ENCODE measurements at places on chromosomes 6 and 20.

DNA sequence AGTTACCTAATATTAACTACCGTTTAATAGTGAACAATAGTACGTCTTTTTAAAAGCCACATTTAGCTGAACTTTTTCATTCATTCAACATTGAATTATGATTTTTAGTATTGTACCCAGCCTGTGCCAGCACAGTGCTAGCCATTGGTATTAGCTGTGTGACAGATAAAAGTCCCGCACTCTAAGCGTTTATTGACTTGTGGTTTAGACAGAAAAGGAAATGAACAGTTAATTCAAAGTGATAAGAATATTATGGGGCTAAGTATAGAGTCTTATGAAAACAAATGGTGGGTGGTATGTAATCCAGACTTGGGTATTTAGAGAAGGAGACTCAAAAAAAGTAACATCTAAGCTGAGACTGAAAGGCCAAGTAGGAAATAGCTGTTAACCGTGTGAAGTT is 202.3 kb downstream of the RPS12 start:
- no peak for DNase-seq

DNA sequence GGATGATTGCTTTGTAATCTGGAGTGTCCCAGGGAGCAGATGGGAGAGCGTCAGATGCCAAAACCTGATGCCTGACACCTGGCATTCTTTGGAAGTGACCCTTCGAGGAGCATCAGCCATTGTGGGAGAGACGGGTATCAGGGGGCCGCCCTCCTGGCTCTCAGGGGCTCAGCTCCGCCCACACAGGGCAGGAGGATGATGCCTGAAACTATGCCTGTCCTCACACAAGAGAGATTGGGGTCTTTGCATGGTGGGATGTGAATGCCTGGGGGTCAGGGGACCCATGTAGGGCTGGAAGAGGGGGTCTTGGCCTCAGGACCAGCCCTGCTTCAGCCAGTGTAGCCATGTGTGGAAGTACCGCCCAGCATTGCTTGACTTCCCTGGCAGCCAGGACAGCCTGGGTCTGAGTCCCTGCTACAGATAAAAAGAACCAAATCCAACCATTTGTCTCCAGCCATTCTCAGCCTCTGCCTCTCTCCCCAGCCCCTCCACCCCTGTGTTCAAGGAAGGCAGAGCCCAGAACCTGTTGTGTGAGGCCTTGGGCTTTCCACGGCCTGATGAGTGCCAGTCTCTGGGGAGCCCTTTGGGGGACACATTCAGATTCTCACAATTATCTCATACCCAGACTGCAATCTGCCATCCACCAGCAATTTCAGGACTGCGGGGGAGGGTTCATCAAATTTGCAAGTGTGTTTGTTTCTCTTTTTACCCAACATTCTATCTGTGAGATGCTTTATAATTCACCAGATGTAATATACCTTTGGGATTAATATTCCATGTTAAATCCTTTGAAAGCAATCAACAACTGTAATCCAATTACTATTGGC is 371.2 kb downstream of the PREX1 start:
- no peak for DNase-seq

GRCh38 chr20:44448753-44449546 is 26.7 kb upstream of the TTPAL start:
- no peak for DNase-seq

- DNase-seq: no peak
Observed at GRCh38 chr6:4482461-4482860, 293.7 kb upstream of the CDYL start.

DNA sequence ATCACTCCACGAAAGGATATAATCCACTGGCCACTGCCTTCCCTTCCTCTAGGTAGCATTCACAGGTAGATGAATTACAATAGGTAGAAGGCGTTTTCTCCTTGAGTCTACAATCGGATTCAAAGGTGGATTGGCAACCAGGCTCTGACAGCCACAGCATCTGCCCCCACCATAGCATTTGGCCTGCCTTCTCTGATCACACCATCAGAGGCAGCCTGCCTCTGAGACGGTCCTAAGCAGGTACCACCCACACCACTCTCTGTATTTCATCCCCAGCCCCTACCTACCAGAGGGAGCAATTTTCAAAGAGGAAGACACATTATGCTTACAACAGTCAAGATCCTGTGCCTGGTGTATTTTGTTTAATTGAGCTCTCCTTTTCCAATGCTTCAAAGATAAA is 210.5 kb upstream of the SPTLC3 start:
- DNase-seq: no peak

DNA sequence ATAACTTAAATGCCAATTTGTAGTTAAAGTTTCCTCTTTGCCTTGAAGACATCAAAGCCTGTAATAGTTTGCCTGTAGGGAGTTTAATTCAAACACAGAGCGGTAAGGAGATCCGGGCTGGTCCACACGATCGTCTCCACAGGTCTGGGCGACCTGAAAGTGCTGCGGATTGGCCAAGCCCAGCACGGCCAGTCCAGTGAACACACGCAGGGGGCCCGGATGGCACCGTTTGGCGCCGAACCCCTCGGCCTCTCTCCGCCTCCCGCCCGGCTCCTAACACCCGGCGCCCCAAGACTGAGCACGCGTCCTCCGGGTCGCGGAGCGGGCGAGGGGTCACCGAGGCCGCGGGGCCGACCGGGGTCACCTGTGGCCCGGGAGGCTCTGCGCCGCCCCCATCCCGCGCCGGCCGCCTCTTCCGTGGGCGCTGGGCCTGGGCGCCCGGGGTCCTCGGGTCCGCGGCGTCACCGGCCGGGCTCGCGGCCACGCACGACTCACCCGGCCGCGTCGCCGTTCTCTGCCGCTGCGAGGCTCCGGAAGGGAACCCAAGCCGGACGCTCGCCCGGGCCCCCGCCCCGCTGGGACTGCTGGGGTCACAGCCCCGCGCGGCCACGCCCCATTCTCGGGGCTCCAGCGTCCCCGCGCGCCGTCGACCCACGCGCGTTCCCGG is 481 bp downstream of the SERPINB6 start:
- DNase-seq: peak; percentile 19

- no peak for DNase-seq
Observed at GRCh38 chr6:164795056-164795815, 514.2 kb downstream of the C6orf118 start.

- no peak for DNase-seq
Observed at GRCh38 chr6:87808005-87808757, 106.1 kb upstream of the AKIRIN2 start.

- DNase-seq: no peak
Observed at GRCh38 chr20:8457978-8458377, 325.9 kb downstream of the PLCB1 start.

DNA sequence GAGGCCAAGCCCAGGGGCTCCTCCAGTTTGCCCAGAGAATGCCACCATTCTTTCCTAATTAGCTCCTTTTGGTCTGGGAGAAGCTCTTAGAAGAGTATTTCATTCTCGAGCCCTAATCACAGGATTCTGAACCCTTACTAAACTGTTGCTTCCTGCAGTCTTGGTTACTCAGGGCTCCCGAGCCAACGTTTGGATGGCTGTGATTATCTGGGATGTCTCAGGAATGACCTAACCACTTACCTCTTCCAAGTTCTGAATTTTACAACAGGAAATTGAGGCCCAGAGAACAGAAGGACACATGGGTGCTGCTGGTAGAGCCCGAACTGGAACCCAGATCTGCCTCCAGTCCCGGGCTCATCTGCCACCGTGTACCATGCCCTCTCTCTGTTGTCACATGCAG is 22.2 kb upstream of the PNPLA1 start:
- no peak for DNase-seq

DNA sequence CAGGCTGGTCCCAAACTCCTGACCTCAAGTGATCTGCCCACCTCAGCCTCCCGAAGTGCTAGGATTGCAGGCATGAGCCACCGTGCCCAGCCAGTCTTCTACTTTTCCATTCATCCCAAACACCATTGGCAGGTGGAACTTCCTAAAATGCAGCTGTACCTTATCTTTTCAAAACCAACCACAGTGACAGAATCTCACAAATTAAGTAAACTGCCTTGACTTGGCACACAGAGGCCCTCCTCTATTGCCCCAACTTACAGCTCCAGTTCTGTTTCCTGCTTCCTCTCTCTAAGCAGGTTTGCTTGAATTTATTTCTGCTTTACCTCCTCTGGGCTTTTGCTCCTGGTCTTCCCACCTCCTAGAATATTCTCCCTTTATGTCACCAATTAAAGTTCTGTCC is 7.6 kb downstream of the MYB start:
- DNase-seq: no peak

- DNase-seq: no peak
Observed at GRCh38 chr20:51533291-51534172, 9.0 kb downstream of the NFATC2 start.

- DNase-seq: no peak
Observed at GRCh38 chr6:156114541-156114940, 658.9 kb upstream of the NOX3 start.

DNA sequence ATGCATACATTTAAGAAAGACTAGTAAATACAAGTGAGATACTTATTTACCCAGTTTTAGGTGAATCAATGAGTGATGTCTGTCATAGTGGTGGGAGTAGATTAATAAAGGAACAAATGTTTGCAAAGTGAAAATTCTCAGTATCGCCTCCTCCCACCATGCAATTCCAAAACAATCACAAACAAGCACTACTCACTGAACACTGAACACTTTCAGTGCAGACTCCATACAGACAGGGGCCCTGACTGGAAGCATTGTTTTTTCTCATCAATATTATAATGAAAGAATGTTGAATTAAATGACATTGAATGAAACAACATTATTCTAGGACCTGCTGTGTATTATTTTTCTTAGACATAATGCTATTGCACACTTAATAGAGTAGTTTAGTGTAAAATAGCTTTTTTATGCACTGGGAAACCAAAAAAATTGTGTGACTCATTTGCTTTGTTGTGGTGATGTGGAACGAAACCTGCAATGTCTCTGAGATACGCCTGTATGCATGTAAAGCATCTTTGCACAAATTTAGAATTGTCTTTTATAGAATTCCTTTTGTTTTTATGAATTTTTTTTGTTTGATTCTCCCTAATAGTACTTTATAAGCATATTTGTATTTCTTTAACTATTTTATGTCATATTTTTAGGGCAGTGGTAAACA is 317.5 kb downstream of the UTRN start:
- DNase-seq: no peak

DNA sequence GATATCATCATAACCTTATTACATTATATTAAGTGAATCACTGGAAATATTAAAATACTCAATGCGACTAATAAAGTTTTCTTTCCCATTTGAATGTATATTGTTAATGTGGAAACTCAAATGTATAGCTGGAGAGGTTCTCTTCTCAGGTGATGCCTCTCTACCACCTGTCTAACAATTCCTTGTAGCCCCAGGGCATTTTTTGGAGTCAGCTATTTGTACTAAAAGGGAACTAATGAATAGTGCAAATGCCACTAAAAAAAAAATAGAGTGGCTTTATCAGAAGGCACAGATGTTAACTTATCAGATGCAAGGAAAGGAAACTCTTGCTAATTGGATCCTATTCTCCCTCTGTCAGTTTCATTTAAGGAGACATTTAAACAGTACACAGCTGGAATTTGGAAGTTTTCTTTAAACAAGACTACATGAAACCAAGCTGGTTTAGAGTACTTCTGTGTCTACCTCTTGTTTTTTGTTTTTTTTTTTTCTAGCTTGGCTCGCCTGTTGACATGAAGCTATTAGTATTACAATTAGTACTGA is 897.0 kb upstream of the SLC35B3 start:
- no peak for DNase-seq

DNA sequence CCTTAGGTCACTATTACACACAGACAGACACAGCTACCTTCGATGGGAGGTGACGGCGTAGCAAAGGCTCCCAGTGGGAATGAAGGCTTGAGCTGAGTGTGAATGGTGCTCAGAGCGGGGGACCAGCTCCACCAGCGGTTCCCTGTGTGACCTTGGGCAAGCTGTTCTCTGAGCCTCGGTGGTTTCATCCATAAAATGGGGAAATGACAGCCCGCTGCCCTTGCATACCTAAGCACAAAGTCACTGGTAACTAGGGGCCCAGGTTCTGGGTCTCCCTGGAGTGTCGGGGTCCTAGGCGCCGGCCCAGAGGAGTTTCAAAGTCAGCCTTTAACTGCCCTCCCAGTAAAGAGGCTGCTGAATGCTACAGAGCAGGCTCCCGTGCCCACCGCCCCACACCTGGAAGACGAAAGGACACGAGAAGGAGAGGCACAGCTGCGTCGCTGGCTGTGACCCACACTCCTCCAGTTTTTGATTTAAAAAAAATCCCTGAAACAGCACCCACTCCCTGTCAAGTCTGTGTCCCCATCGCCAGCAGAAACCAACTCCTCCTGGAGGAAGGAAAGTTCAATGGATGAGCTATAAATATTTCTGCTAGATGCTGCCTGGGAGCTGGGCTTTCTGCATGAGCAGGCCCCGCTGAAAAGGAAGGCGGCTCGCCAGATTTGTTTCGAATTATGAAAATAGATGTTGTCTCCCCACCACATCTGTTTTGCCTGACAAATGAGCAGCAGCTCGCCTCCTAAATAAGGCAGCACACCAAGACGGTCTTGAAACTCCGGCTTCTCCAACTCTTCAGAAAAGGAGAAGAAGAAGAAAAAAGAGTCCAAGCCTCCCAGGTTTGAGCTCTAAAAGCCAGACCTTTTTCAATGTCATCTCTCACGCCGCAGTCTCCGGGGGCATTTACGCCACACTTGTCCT is 27.4 kb downstream of the PMEPA1 start:
- no peak for DNase-seq

DNA sequence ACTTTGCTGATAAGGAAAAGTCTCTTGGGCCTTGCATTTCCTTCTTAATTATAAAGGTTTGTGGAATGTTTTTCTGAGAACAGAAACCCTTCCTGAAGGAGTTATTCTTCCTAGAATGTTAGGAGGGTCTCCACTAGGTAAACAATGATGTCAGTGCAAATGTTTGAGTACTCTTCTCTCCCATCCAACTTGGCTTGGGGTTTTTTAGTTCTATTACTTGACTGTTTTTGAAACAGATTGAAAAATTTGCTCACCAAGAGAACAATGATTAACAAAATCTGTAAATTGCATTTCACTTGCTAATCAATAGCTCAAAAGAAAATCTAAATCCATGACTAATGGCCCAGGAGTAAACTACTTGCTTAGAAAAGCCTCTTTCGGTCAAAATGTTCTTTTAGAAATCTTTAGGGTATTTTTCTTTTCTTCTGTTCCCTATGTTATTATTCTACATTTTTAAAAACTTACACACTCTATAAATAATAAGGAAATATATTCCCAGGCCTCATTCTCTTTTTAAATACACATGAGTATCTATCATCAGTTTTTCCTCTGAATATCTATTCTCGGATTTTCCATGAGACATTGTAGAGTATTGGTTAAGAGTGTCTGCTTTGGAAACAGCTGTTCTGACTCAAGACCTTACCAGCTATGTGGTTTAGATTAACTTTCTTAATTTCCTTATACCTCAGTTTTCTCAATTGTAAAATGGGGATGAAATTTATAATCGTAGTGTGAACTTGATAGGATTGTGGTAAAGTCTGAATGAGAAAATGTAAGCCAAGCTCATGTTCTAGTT is 234.2 kb upstream of the CITED2 start:
- no peak for DNase-seq

DNA sequence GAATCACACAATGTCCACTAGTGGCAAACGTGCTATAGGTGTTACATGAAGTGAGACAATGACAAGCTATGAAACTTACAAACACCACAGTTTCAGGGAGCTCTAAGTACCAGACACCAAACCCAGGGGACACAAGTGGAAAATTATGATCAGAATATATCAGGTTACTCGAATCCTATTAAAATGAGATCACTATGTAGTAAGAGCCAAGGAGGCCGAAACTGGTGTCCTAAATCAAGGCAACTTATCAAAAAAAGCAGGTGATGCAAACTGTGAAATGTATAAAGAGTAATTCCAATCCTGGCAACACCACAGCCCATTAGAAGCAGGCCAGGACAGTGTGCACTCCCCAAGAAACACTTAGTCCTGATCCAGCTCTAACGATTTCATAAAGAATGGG is 100.3 kb downstream of the ARHGAP18 start:
- DNase-seq: no peak
